ENCODE measurements at places on chromosomes 12 and 14.

GRCh38 chr12:52662093-52662917, 10.3 kb upstream of the KRT2 start:
- DNase-seq, result no peak

DNA sequence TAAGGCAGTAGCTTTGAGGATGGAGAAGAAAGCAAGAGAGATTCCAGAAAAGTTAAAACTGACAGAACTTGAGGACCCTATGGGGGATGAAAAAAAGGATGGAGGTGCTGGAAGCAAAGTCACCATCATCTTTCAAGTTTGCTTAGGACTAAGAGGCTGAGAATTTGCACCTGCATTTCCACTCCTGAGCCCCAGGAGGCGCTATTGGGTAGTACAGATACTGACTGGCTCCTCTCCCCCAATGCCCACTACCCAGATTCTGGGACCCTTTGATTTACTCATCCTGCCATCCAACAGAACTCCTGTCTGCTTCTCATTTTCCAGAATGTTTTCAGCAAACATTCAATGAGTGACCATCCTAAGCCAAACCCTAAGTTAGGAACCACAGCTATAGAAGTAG, 34.0 kb upstream of the CMKLR1 start:
- no peak for DNase-seq

DNA sequence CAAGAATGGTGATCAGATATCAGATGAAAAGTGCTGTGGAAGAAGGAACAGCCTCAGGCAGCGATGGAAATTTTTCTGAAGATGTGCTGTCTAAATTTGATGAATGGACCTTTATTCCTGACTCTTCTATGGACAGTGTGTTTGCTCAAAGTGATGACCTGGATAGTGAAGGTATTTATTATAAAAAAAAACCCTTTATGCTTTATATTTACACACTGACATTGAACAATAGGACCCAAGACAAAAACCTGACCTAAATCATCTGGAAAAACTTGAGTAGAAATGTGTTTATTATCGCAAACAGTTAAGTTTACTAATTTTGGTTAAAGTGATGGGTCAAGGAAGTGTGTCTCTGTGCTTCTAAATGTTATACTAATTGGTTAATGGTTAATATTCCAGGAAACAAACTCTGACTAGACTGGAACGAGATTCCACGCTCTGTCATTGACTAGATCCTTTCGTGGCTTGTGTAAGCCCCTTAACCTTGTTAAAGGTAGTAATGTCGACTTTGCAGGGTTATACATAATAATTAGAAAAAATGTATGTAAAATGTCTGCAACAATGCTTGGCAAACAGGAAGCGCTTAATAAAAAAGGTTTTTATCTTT, 62.7 kb downstream of the LRRK2 start:
- no peak for DNase-seq

GRCh38 chr14:62914025-62914424, 131.2 kb downstream of the KCNH5 start:
- peak; percentile 4 for DNase-seq

GRCh38 chr14:65195042-65195719, 92.9 kb upstream of the MAX start:
- DNase-seq, result no peak

- DNase-seq, result no peak
These were observed 606.6 kb downstream of the MED13L start for GRCh38 chr12:115670869-115671268.

Data from foreskin keratinocyte (primary cell).